ENCODE measurements at places on chromosomes 3 and 15. TPM values are rescaled to one million over a fixed set of nuclear protein-coding genes. Genes with fewer than 3 reads are reported as not detected.
A peak's percentile ranks its signal among the peaks of the same experiment; 100 is the strongest.

DNA sequence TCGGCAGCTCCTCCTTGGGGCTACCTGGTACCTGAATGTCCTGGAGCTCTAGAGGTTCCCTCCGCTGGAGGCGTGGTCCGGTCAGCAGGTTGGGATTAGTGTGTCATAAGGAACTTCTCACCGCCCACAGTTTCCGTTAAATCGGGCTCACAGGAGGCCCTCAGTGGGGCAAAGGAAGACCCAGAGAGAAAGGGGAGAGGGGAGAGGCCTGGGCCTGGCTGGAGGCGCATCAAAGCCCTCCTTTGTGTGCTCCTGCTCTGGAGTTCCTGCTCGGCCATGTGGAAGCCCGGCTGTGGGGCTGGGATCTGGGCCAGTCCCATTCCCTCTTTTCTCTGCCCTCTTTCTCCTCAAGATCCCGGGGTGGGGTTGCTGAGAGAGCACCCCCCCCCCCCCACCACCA lies at the start of gene RLBP1:
TSS of gene RLBP1 (minus strand) at position 37 of the 400 bp plus-strand sequence. CDS start 2,604 bp downstream, outside the sequence.
- peak; percentile 5 for DNase-seq

DNA sequence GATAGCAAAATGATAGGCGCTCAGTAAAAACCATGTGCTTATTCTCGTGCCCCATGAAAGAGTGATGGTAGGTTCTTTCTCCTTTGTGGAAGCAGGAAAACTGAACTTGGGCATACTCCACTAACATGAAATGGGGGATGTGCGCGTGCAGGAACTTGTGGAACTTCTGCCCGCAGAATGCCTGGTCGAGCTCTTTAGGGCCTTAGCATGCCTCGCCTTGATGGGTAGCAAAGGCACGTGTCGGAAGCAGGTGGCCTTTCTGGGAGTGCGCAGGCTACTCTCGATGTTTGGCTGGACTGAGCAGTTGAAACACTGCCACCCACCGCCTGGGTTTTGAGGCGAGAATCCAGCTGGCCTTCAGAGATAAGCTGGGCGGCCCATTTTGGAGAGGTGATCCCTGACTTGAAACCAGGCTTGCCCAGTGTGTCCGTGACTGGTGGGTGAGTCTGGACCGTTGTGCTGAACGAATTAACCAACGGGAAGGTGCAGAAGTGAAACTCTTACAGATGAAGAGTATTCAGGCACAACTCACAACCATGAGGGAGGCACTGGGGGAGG lies 842 bp downstream of the PCCB start:
- peak; percentile 66 for DNase-seq

DNA sequence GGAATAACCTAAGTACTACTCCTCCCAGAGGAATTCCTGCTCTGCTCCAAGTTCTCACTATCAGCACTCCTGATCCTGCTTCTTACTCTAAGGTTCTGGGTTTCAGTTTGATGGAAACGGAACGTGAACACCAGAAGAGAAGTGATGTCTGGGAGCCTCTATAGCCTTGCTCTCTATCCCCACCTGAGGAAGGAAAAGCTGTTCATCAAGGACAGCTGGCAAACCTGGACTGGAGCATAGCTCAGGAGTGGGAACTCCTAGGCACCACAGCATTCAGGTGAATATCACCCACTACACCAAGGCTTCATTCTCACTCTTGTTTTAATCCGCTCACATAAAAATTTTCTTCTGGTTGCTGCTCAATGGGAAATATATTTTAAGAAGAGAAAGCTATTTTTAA lies 13.0 kb upstream of the CADPS start:
- no peak for DNase-seq

DNA sequence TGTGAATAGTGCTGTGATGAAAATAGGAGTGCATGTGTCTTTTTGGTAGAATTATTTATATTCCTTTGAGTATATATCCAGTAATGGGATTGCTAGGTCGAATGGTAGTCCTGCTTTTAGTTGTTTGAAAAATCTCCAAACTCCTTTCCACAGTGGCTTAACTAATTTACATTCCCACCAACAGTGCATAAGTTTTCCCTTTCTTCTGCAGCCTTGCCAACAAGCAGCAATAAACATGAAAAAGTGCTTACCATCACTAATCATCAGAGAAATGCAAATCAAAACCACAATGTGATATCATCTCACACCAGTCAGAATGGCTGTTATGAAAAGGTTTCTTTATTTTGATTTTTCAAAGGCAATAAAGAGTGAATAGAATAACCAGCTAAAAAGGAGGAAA lies 1105.9 kb downstream of the NAALADL2 start:
- DNase-seq = peak; percentile 71

SCAMP5 gene
- 1.3 TPM for total RNA-seq

GRCh38 chr15:25136119-25136518 lies 181.3 kb downstream of the SNRPN start:
- peak; percentile 1 for DNase-seq

SOX2 gene
- 1.6 TPM for total RNA-seq

ZNF660 gene
- 0.64 TPM for total RNA-seq

DNA sequence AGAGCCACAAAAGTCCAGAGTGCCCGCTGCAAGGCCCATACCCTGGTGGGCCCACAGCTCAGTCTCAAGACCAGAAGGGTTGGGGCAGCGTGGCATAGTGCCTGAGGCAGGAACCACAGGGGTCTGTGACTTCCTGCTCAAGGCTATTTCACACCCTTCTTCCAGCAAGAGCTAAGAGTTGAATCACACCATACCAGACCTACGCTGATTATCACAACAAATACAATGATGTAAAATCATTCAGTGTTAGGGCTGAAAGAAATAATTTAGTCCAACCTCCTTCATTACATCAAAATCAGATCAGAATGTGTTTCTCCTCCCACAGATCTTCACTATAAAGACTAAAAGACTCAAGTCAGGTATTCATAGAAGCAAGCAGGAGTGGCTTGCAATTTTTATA lies 27.8 kb upstream of the ST8SIA2 start:
- no peak for DNase-seq

GRCh38 chr3:86949850-86950249 lies 41.1 kb downstream of the VGLL3 start:
- DNase-seq = peak; percentile 42

GABRA5 gene
- not detected for total RNA-seq

TMEM89 gene
- not detected for total RNA-seq

TRAT1 gene
- total RNA-seq = not detected

- no peak for DNase-seq
These were observed 642.3 kb downstream of the ROBO1 start for GRCh38 chr3:79125313-79125984.

GRCh38 chr15:95647531-95648277 lies 682.8 kb upstream of the NR2F2 start:
- no peak for DNase-seq

NUP210 gene
- total RNA-seq = 3.5 TPM

HRH1 gene
- total RNA-seq = 13.9 TPM

MYZAP gene
- total RNA-seq = 7.9 TPM

ACTL6A gene
- total RNA-seq = 265 TPM

DNA sequence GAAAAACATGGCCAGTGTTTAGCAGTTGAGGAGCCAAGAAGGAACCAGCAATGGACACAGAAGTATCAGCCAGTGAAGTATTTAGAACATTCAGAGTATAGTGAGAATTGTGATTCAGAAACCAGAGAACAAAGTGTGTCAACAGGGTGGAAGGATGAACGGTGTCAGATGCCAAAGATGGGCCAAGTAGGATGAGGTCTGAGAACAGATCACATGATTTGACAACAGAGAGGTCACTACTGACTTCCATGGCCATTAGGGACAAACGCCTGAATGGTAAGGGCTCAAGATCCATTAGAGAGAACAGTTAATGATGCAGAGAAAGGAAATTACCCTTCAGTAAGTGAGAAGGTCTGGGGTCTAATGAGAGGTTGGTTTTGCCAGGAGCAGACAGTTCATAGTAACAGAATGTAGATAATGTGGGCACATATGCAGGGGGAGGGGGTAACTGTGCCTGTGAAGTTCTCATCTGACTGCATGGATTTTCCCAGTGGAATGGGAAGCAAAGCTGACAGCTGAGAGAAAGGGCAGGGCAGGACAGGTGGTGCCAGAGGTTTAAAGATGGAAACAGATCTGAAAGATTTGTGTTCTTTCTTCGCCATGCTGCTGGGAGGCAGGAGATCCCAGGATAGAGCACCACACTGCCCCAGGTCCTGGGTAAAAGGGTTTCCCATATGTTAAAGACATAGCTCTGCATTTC lies 4.8 kb upstream of the ACAD9 start:
- DNase-seq = no peak

DNA sequence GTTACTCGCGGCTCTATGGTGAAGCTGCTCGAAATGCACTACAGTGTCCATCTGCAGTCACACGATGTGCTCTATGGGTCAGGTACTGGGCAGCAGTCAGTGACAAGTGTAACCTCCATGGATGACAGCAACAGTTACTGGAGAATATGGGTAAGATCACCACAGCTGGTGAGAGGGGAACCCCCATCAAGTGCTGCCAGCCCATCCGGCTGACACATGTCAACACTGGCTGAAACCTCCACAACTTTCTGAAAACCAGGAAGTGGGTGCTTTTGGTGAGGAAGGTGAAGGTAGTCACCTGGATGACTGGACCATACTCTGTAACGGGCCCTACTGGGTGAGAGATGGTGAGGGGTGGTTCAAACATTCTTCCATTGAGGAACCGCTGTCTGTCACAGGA lies 87.4 kb upstream of the C15orf39 start:
- no peak for DNase-seq

DNA sequence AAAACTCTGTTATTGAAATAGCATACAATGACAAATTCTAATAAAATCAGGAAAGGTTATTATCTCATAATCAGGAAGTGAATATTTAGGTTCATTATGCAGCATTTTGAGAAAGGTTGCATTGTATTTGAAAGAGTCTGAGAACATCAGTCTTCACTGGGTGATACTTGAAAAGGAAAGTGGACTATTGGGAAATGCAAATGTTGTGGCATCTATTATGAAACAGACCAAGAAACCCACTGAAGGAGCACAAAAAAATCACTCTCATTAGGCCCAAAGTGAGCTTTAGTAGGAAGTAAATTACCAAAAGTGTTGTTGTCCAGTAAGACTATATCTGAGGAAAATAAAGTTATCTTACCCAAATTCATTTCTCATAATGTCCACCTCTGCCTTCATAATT lies 90.8 kb downstream of the ZPLD1 start:
- DNase-seq = no peak

- DNase-seq = no peak
These were observed 57.4 kb upstream of the TMEM158 start for GRCh38 chr3:45283471-45283870.

DNA sequence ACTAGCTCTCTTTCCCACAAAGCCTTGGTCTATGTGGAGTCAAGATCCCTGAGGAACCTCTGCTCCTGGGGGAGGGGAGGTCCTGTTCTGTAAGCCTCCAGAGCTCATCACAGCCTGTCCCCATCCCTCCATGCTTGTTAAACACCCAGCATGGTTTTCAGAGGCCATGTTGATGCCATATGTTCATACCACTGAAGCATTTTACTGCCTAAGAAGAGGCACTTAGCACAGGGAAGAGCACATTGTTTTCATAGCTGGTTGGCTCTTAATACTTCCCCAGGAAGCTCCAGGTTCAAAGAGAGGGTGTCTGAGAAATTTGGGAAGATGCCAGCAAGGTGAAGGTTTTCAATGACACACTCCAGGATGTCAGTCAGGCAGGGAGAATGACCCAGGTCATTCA lies 25.6 kb downstream of the CPNE4 start:
- no peak for DNase-seq

WDR49 gene
- total RNA-seq = not detected

DNA sequence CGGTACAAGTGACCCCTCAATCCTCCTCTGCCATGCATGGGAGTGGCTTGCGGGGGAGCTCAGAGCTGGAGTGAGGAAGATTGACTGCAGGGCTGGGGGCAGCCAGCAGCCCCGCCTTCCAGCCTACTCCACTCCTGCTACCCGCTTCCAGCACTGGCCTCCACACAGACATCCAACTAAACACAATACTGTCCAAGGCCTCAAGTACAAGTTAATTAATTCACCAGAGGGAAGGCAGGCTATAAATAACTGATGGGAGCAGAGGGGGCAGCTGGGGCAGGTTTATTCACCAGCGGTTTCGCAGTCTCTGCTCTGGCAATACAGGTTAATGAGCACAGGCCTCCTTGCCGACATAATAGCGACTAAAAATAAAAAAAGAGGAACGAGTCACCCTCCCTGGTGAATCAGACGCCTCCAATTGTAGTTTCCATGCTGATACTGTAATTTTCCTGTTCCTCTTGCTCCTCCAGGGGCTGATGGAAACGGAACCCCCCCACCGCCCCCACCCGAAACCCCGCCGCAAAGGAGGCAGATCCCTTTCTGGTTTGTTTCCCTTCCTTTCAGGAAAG lies 166.4 kb upstream of the TLE3 start:
- peak; percentile 53 for DNase-seq

- no peak for DNase-seq
These were observed 55.7 kb downstream of the EPHB1 start for GRCh38 chr3:134850761-134851160.

- no peak for DNase-seq
These were observed 34.6 kb downstream of the SH3BP5 start for GRCh38 chr3:15297608-15298350.

DNA sequence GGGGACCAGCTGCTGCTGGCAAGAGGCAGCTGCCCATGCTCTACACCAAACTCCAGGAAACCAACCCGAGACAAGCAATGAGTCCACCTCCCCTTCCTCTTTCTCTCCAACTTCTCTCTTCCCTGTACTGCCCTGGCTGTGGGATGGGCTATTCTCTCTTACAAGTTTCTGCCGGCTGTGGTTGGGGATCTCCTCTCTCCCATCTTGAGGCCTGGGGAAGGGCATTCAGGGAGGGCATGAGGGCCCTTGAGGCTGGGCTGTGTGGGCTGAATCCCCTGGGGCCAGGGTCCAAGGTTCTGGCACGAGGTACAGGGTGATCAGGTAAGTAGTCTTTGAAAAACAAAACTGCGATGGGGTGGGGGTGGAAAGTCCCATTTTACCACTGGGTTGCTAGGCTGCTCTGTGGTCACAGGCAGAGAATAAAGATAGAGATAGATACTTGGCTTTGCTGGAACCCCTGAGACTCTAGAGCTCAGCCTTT lies 32.3 kb upstream of the CTSH start:
- no peak for DNase-seq

SMCO1 gene
- total RNA-seq = 0.05 TPM

- DNase-seq = peak; percentile 13
These were observed 271.7 kb upstream of the MEIS2 start for GRCh38 chr15:37372064-37372463.

DNA sequence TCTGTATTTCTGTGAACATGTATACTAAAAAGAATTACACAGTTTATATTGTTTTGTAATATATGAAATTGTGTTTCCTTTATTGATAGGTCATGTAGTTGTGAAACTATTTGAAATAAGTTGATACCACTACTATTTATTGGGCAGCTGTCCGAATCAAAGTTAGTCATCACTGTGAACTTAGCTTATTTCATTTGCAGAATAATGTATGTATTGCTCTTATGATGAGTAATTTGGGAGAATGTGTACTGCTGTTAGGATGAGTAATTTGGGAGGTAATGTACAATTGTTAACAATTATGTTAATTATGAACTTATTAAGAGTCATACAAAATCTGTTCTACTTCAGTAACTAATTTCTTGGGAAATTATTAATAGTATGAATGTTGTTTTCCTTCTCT lies 22.2 kb downstream of the FXR1 start:
- DNase-seq = no peak

Data from M059J (cell line).